ENCODE measurements at places on chromosomes 1 and 21.
A peak's percentile ranks its signal among the peaks of the same experiment; 100 is the strongest.

- no peak for DNase-seq
Observed at GRCh38 chr1:82819234-82819633, 1018.5 kb downstream of the ADGRL2 start.

DNA sequence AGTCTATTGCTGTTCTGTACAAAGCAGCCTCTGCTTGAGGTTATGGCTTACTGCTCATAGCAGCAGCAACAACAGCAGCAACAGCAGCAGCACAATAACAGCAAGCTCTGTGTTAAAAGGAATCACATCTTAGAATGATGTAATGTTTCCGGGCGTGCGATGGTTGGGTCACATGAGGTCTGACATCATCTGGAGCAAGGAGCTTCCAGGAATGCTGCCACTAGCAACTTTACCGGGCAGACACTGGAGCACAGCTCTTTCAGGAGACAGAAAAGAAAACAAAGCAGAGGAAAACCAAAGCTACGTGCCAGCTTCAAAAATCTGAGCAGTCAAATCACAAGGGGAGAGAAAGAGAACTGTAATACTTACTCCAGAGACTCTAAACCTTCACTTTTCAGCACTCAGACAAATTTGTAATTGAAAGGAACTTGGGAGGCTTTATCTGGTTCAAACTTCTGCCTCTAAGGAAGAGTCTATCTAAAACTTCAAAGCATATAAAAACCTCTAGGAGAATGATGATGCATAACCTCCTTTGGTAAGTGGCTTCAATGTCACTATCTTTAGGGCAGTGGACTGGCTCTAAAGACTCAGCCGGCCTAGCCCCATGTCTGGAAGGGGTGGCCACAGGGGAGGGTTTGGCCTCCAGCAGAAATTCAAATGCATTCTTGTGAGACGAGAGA lies 28.3 kb upstream of the RAB3GAP2 start:
- peak; percentile 67 for DNase-seq

- no peak for DNase-seq
Observed at GRCh38 chr1:227929751-227930472, 17.8 kb downstream of the WNT9A start.

GRCh38 chr1:227312361-227313025 lies 5.8 kb downstream of the CDC42BPA start:
- DNase-seq = no peak

GRCh38 chr1:39195166-39196111 lies 9.1 kb upstream of the MACF1 start:
- DNase-seq = no peak

DNA sequence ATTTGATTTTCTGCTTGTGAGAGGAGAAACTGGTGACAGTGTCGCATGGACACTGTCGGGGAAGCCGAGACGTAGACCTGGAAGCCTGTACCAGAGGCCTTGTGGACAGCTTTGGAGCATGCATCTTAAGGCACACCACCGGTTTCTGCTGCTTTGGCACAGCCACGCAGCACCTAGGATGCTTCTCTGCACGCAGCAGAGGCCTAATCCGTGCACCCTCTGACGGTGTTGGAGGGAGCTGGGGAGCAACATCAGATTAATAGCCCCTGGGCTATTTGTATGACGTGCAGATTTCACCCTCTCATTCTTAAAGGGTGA lies 30.3 kb downstream of the TEX35 start:
- DNase-seq = no peak

- no peak for DNase-seq
Observed at GRCh38 chr1:41882068-41882477, 36.6 kb downstream of the HIVEP3 start.

- DNase-seq = no peak
Observed at GRCh38 chr1:170471398-170472053, 60.4 kb upstream of the GORAB start.

GRCh38 chr1:208089761-208090370 lies 154.3 kb downstream of the PLXNA2 start:
- DNase-seq = no peak

DNA sequence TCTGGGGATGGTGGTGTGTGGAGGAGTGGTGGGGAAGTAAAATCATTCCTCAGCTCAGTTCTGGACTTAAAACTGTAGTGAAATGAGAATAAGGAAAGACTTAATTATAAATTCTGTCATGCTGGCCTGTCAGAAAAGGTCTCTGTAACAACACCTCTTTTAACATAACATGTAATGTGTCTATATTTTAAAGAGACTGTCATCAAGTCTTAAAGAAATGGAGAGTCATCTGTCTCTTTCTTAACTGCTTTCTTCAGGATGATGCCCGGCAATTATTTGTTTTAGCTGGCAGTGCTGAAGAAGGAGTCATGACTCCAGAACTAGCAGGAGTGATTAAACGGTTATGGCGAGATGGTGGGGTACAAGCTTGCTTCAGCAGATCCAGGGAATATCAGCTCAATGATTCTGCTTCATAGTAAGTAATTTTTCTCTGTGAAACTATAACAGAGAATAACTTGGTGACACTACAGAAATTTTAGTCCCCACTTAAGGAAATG lies 30.6 kb downstream of the GNAI3 start:
- no peak for DNase-seq

DNA sequence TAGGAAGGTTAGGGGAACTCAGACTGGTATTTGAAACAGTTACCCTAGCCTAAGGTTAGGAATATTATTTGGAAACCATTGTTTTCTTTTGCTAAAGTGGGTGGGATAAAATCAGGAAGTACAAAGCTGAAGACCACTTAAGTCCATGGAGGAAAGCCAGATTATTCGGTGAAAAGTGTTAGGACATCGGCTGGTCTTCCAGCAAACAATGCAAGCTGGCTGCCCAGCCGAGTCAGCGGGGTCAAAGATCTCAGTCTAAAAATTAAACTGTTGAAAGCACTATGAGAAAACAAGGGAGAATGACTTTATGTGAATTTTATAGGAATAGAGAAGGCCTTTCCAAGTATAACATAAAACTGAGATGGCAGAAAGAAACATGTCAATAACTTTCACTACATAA lies 231.7 kb downstream of the KCNJ6 start:
- DNase-seq = no peak

- DNase-seq = peak; percentile 74
Observed at GRCh38 chr1:39788758-39789570, at the start of gene BMP8B. TSS of gene BMP8B (minus strand) at chr1:39788865. CDS start at chr1:39788485, 380 bp downstream.

GRCh38 chr1:41850029-41850428 lies 68.7 kb downstream of the HIVEP3 start:
- no peak for DNase-seq

GRCh38 chr1:216153130-216153529 lies 270.1 kb downstream of the USH2A start:
- no peak for DNase-seq

DNA sequence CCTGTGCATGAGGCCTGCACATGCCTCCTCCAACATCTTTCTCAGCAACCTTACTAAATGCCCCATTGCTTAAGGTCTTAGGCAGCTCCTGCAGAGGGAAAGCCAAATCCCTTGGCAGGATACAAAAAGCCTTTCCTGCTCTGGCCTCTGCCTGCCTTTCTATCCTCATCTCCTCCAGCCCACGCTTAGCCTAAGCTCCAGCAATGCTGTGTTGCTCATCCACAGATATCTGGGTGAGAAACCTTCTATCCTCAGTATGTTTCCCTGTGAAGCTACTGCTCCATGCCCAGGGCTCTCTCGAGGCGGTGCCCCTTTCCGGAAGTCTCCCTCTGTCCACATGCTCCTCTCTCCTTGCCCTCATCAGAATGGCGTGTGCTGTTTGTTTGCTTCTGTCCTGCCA lies 37.0 kb upstream of the CCSAP start:
- DNase-seq = no peak

- peak; percentile 43 for DNase-seq
Observed at GRCh38 chr21:34243562-34243961, 120.2 kb upstream of the KCNE2 start.
